ENCODE measurements at places on chromosomes 12 and 14.

GRCh38 chr12:124454735-124455134 lies 112.7 kb downstream of the NCOR2 start:
- peak; percentile 95 for DNase-seq

DNA sequence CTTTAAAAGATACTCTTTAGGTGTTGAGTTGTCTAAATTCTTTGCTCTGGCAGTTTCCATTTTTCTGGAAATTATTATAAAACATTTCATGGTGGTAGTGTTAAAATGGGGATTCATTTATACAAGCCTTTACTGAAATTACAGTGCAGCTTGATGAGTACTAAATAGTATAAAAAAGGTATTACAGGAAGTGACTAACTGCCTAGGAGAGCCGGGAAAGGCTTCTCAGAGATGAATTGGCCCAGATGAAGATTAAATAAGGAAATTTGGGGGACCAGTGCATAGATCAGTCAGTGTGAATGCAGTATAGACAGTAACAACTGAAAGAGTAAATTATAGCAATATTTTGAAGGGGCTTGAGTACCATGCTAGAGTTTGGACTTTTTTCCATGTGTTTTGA lies 7.5 kb downstream of the PSMA6 start:
- DNase-seq = no peak

DNA sequence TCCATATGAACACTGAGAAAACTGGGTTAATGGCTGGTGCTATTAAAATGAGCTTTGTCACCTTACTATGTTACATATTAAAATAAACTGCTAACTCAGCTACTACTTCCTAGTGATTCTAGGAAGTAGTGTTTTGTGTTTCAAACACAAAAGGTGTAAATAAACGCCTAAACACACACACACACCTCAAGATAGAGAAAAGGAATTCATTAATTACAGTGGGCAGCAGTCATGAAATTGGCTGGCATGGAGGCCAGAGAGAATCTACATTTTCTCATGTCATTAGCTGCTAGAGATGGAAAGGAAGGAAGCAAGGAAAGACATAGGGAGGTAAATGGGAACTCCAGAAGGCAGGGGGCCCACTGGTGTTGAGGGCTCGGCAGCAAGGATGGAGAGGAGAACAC lies 787 bp upstream of the PRMT5 start:
- DNase-seq = no peak

DNA sequence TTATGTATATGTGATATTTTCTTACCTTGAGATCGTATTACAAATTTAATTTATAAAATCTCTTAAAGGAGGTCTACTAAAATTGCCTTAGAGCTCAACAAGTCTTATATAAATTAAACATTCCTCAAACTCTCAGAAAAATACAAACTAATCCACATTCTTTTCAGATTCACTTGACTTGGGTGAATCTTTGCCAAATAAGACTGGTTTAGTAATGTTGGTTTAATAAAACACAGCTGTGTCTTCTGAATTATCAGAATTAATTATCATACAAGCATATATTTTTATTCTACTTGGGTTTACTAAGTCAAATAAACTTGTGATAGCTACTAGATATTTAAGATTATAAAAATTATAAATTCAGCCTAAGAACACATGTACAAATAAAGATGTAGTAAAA lies 13.3 kb downstream of the GLIPR1L2 start:
- no peak for DNase-seq

- no peak for DNase-seq
Measured at GRCh38 chr12:94070520-94070919, 77.9 kb upstream of the PLXNC1 start.

GRCh38 chr12:23484238-23484637 lies 465.2 kb downstream of the SOX5 start:
- DNase-seq = no peak

DNA sequence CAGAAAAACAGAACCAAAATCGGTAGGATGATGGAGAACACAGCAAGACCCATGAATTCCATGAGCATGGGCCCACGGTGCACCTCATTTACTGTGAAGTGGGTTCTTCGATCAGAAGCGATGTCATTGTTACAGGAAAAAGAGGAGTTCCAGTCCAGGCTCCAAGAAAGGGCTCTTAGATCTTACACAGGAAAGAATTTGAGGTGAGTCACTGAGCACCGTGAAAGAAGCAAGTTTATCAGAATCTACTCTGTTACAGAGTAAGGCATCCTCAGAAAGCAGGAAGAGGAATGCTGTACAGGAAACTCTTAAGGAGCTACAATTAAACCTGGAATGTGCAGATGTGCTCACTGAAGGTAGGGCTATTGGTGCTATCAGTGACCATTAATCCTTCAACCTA lies 11.6 kb upstream of the CHFR start:
- DNase-seq = no peak

GRCh38 chr14:93713726-93714405 lies 74.4 kb downstream of the PRIMA1 start:
- DNase-seq = no peak

DNA sequence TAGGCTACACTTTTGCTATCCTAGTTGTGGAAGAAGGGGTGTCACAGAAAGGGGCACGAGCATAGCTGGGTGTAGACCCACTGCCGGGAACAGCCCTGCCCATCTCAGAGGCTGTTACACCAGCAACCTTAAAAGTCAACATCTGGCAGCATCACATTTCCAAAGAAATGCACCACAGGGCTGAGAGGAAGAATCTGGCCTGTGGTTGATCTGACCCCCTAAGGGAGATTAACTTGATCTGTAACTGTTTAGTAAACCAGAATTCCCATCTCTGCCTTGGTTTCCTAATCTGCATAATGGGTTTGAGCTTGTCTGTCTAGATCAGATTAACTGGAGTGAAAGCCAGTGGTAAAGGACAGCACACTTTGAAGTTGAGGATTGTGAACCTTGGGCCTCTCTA lies 1.3 kb downstream of the LRP1-AS start:
- DNase-seq = no peak

DNA sequence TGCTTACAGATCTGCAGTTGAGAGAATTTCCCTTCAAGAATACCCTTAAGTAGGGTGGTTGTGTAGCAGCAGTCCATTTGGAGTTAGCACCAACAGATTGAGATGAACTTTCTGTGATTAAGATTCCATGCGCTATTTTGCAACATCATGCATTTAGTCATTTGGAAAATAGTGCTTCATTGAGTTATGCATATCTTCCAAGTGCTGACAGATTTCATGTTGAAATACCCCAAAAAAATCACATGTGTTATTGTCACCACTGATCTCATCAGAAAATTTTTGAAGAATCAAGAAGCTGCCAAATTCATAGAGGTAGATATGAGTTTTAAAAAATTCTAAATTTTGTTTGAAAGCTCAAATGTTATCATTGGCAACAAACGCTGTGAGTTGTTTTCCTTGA lies 35.5 kb upstream of the OSBPL8 start:
- DNase-seq = peak; percentile 55

DNA sequence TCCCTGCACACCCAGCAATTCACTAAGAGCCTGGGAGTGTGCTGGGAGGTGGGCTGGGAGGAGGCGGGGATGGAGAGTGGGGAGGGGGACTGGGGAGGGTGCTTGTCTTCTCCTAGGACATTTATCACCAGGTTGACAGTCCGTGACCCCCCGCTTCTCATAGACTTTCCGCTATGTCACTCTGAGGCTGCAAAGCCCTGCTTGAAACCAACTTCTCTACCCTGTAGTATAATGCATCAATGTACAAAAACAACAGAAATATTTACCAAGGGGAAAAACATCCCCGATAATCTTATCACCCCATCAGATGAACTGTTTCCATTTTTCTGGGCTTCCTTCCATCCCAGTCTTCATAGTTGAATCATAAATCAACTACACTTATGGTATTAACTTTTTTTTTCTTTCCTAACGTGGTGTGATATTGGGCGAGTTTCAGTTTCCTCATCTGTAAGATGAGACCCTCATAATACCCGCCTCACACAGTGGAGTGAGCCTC lies 28.6 kb upstream of the BATF start:
- DNase-seq = peak; percentile 75

GRCh38 chr12:131910302-131911027 lies 16.0 kb downstream of the ULK1 start:
- no peak for DNase-seq

DNA sequence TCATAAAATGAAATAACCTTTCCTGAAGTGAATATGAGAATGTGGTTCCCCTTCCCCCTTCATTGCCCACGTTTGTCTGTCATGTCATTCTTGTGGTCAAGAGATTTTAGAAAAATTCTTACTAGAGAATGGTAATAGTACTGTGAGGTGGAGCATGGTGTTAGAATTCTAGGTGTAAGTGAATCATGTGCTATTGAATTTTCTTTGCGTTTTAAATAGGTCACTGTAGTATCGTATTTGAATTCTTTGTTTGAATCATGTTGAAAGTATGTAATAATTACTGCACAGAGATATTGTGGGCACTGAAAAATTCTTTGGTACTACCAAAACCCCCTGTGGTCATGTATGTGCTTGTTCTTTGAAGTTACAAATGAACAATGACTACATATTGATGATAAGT lies 49.9 kb downstream of the FUT8 start:
- DNase-seq = peak; percentile 59

- no peak for DNase-seq
Measured at GRCh38 chr12:13956060-13956590, 25.3 kb downstream of the GRIN2B start.

- DNase-seq = peak; percentile 41
Measured at GRCh38 chr12:67909681-67910080, 79.6 kb upstream of the IFNG-AS1 start.

- DNase-seq = no peak
Measured at GRCh38 chr14:96106891-96107290, 67.7 kb downstream of the C14orf132 start.

DNA sequence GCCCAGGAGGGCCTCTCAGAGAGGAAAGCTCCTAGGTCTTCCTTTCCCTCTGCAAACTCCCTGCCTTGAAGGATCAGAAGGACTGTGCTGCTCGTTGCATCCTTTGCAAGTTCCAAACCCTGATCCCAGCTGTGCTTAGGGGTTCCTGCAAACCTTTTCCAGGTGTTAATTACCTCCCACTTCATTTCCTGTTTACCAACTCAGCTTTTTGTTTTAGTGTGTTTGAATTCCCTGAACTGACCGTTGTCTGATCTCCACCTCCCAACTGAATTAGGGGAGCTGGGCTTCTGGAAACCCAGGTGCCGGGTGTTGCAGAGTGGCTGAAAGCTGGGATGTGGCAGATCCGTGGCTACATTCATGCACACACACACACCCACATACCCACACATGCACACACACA lies 20.6 kb upstream of the BDKRB1 start:
- DNase-seq = no peak

DNA sequence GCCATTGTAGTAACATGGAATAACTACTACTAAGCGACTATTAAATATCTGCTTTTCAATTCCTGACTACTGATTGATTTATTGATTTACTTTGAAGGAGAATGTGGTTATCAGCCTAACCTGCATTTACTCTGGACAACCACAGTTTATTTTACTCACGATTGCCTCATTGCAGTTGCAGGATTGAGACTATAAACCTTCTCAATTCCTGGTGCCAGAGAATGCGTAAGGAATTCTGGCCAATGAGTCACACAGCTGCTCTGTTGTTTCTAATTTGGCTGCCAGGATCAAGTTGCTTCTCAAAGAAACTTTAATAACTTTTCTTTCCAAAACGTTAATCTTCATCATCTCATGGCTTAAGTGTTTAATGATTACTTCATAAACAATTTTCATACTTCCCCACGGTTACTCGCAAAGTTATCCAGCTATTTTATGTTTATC lies 13.1 kb upstream of the TMTC1 start:
- DNase-seq = peak; percentile 93

GRCh38 chr14:56659964-56660551 lies 80.5 kb downstream of the TMEM260 start:
- DNase-seq = peak; percentile 65

GRCh38 chr14:92600318-92601053 lies 86.9 kb downstream of the RIN3 start:
- peak; percentile 89 for DNase-seq

DNA sequence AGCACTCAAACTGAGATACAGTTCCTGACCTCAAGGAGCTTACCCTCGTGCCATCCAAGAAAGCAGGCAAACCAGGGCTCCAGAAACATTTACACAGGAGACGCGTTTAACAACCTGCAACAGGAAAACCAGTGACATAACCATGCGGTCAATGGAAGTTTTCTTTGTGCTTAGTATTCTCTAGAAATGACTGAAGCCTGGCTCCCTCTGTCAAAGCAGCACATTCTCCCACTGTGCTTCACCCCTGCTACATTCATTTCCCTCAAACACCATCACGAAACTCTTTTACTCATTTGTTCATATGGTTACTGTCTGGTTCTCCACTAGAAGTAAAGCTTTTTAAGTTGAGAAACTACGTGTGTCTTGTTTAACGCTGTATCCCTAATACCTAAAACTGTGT lies 161.3 kb upstream of the CCND2 start:
- no peak for DNase-seq

GRCh38 chr12:26369588-26369987 lies 174.2 kb downstream of the SSPN start:
- peak; percentile 80 for DNase-seq
